Hematopoietic multipotent progenitor cell treated with erythropoietin and hydrocortisone succinate and interleukin-3 and kit ligand, for 4 days (in vitro differentiated cells): ENCODE measurements at places on chromosomes 7 and 10.
A peak's percentile ranks its signal among the peaks of the same experiment; 100 is the strongest.

GRCh38 chr10:44316187-44316921 lies 68.5 kb downstream of the CXCL12 start:
- DNase-seq, result peak; percentile 35

DNA sequence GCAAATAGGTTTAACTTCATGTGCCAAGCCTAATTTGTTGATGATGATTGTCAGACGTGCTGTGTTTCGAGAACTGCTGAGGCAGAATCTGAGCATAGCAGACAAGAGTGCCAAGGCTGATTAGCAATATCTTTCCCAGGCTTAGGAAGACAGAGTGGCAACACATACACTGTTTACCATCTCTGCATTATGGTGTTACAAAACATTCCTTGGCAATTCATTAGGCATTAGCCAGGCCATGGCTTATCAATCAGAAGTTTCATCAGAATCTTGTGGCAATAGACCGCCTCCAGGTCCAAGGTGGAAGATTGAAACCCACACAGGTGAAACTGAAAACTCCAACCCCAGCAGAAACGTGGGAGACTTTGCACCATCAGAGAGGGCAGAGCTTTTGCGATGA lies 148.5 kb downstream of the AOAH start:
- DNase-seq, result no peak

DNA sequence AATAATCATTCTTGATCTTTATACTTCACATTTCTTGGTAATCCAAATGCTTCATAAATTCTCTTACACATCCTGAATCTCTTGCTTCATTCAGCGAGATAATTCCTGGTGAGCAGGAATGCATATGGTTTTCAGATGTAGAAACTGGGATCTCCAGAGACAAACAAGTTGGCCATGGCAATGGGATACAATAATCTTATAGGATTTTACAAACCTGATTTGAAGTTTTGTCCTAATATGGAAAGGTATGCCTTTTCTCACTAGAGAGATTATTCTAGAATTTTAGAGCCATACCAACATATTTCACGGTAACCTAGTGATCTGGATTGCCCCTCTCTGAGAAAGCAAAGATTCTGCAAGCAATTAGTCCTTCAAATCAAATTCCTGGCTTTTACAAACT lies 13.1 kb upstream of the TRDMT1 start:
- DNase-seq, result no peak

DNA sequence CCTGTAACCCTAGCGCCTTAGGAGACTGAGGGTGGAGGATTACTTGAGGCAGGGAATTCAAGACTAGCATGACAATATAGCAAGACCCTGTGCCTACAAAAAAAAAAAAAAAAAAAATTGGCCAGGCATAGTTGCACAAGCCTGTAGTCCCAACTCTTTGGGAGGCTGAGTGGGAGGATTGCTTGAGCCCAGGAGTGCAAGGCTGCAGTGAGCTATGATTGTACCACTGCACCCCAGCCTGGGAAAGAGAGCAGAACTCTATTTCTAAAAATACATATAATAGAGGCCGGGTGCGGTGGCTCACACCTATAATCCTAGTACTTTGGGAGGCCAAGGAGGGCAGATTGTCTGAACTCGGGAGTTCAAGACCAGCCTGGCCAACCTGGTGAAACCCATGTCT lies 10.2 kb upstream of the SORBS1 start:
- no peak for DNase-seq

DNA sequence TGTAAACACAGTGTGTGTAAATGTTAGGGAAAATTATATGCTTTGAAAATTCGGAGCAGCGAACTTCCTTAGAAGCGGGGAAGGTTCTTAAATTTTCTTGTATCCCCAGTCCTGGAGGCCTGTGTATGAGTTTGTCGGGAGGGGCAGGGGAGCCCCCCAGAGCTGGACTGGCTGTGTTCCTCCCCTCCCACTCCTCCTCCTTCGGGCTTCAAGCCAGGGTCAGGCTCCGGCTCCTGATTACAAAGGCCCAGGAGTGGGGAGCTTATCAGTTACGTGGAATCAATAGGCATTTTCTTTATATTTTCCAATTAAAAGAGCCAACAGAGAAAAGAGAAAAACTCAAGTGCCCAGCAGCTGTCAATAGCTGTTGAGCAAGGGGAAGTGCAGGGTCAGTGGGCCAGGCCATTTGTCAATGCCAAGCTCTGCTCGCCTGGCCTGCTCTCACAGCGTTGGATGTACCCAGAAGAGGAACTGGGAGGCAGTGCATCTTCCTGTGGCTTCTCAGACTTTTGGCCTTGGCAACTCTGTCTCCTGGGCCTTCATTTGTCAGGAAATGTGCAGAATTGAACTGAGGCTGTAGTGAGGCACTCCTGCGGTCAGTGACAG lies 156.9 kb upstream of the PCBD1 start:
- peak; percentile 68 for DNase-seq

GRCh38 chr10:129888784-129889616 lies 75.1 kb downstream of the EBF3 start:
- peak; percentile 68 for DNase-seq

DNA sequence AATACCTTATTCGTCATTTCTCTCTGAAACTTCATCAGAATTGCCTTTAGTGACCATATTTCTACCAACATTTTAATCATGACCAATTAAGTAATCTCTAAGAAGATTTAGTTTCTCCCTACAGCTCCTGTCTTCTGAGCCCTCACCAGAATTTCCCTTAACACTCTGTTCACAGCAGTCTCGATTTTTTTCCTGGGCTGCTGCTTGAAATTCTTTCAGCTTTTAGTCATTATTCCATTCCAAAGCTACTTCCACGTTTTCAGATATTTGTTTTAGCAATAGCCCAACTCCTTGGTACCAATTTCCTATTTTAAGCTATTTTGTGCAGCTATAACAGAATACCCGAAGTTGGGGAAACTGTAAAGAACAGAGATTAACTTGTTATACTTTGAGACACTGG lies 192.4 kb upstream of the DKK1 start:
- no peak for DNase-seq

DNA sequence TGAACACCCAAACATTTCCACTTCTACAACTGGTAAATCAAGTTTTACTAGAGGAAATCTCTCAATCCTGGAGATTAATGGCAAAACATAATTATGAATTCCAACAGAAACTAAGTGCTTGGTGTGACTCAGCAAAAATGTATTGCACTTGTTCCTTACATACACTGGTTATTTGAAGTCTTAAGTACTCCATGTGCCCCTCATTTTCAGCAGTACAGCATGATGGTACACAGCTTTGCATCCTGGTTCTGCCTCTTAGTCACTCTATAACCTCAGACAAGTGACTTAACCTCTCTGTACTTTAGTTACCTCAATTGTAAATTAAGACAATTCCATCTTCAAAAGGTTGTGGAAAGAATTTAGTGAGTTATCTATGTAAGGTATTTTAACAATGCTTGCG lies 12.9 kb downstream of the SLC16A12 start:
- DNase-seq, result no peak

- DNase-seq, result no peak
Observed at GRCh38 chr7:51062222-51062987, 254.2 kb downstream of the COBL start.

DNA sequence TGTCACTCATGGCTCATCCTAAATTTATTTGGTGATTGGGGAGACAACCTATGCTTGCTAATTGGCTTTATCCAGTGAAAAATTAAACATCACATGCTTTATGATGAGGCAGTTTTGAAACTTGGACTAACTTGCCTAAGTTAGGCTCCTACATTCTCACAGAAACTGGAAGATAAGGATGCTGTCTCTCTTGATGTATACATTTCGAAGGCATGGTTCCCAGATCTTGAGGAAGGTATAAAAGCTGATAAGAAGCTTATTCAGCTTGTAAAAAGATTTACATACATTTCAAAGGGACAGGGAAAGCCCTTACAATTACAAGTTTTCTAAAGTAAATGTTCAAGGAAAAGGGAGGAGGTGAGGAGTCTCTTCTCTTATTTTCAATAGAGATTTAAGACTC lies 561.7 kb downstream of the IPMK start:
- no peak for DNase-seq

- no peak for DNase-seq
Observed at GRCh38 chr10:122549636-122550035, 10.9 kb upstream of the DMBT1 start.

DNA sequence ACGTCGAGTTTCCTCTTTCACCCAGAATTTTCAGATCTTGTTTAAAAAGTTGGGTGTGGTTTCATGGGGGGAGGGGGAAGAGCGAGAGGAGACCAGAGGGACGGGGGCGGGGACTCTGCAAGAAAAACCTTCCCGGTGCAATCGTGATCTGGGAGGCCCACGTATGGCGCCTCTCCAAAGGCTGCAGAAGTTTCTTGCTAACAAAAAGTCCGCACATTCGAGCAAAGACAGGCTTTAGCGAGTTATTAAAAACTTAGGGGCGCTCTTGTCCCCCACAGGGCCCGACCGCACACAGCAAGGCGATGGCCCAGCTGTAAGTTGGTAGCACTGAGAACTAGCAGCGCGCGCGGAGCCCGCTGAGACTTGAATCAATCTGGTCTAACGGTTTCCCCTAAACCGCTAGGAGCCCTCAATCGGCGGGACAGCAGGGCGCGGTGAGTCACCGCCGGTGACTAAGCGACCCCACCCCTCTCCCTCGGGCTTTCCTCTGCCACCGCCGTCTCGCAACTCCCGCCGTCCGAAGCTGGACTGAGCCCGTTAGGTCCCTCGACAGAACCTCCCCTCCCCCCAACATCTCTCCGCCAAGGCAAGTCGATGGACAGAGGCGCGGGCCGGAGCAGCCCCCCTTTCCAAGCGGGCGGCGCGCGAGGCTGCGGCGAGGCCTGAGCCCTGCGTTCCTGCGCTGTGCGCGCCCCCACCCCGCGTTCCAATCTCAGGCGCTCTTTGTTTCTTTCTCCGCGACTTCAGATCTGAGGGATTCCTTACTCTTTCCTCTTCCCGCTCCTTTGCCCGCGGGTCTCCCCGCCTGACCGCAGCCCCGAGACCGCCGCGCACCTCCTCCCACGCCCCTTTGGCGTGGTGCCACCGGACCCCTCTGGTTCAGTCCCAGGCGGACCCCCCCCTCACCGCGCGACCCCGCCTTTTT lies at the start of gene VIM:
Gene VIM (plus strand): TSS at position 151 of the 925 bp plus-strand sequence. CDS start 1,182 bp downstream, outside the sequence.
- DNase-seq, result peak; percentile 93

GRCh38 chr7:132577206-132578049 lies 1.2 kb upstream of the PLXNA4 start:
- DNase-seq, result peak; percentile 71

DNA sequence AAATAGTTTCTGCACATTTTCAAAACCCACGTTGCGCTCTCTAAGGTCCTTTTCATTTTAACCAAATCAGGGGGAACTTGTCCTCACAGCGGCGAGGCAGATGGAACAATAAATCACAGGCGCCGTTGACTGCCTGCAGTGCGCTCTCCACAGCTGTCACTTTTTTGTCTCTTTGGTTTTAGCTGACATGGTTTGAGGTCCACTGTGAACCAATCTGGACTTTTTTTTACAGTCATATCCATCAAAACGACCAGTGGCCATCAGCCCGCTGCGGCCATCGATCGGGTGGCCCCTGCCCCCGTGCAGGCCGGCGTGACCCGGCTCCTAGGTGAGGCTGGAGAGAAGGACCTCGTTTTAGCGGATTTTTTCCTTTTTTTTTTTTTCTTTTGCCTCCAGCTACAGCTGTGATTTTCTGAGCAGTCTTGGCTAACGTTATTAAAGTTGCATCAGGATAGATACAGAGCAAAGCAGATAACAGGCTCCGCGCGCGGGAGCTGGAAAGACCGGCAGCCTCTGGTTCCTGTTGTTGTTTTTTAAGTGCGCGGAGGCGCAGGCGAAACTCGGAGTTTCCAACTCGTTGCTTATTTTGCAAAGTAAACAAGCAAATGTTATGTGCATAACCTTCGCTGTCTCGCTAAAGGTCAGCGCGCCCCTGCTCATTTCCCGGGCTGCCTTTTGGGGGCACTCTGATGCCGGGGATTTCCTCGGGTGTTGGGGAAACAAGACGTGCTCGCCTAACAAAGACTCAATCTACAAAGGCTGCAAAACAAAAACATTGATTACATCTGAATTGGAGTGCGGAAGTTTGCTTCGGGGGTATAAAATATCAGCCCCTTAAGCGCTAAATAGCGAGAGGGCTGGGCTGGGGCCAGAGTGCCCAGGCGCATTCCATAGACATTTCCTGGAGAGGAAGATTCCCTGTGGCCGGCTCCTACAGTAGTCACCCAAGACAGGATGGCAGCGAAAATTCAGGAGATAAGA lies 414.8 kb upstream of the MKI67 start:
- DNase-seq, result peak; percentile 22

- DNase-seq, result no peak
Observed at GRCh38 chr10:43437141-43437870, 395 bp downstream of the ZNF487 start.

DNA sequence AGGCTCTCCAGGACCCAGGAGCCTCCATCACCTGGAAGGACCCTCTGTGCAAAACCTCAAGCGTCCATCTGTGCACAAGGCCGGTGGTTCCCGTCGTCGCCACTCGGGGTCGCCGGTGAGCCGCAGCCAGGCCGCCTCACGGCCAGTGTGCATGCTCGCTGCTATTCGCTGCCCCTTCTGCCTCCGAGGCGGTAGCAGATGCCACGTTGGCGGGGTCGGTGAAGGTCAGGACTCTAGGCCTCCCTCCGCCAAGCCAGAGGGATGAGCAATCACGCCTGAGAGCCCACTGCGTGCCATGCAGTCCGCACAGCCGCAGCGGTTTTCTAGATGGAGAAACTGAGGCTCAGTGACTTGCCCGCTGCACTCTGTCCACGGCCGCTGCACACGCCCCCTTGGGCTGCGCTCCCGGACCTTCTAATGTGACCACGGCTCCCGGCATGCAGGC lies 5.7 kb downstream of the UPK3B start:
- DNase-seq, result peak; percentile 46

DNA sequence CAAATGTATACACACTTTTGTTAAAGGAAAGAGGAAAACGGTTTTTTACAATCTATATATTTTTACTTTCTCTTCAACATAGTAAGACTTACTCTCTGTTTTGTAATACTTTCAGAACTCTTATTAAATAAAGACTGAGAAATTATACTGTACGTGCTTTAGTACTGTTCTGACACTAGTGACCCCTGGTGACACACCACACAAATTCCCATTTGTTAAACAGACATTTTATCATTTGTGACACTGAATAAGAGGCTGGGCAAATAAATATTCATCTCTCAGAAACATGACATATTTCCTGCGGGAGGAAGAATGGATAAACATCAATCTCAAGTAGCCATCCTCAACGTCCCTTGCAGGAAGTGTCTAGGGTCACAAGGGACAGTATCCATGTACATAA lies 68.9 kb upstream of the ZNF33B start:
- DNase-seq, result no peak

- no peak for DNase-seq
Observed at GRCh38 chr10:5566614-5567013, 41.9 kb downstream of the CALML3 start.

- DNase-seq, result peak; percentile 54
Observed at GRCh38 chr7:141864765-141865447, 23.6 kb upstream of the PRSS37 start.
